G401 (cell line): ENCODE measurements at places on chromosomes 7 and 10. TPM values are rescaled to one million over a fixed set of nuclear protein-coding genes. Genes with fewer than 3 reads are reported as not detected.

DNA sequence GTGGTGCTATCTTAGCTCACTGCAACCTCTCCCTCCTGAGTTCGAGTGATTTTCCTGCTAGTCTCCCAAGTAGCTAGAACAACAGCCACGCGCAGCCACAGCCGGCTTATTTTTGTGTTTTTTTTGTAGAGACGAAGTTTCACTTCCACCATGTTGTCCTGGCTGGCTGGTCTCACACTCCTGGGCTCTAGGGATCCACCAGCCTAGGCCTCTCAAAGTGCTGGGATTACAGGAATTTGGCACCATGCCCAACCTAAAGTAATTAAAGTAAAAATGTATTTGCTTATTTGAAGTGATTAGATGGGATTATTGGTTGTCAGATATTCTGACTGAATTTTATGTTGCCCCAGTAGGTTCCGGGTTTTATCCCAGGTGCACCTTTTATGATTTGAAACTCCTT lies 22.7 kb downstream of the LUC7L2 start:
- DNase-seq, result no peak

DNA sequence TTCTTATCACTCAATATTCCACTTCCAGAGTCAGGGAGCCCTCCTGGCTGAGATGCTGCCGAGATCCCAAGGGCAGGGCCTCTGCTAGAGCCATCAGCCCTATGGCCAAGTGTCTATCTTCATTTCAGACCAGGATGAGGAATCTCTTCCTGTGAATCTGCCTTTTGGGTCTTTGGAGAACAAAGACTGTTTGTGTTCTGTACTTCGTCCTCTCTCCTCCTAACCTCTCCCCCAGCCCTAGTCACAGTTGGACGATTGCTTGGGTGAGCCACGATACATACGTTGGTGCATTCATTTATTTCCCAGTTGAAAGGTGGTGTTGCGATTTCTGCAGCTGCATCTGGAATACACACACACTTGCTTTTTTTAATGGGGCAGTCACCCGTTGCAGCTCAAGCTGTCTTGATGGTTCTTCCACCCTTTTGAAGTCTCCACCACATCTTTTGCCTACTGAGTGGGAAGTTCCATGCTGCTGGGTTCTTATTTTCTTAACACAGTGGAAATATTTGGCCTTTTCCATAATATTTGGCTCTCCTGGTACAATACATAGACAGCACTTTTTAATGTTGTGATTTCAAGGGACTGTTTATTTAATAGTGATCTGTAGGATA lies 26.7 kb downstream of the SH3PXD2A start:
- DNase-seq, result no peak

The VGF gene
- 122 and 148 TPM in 2 replicates for total RNA-seq

The NEBL gene
- 46.3 and 46.7 TPM in 2 replicates for total RNA-seq

The CLCN1 gene
- total RNA-seq, result not detected in 2 replicates

The RPEL1 gene
- 0.03 and 0.06 TPM in 2 replicates for total RNA-seq
